HT1080 (cell line): ENCODE measurements at places on chromosomes 12 and 14. TPM values are rescaled to one million over a fixed set of nuclear protein-coding genes. Genes with fewer than 3 reads are reported as not detected.

DNA sequence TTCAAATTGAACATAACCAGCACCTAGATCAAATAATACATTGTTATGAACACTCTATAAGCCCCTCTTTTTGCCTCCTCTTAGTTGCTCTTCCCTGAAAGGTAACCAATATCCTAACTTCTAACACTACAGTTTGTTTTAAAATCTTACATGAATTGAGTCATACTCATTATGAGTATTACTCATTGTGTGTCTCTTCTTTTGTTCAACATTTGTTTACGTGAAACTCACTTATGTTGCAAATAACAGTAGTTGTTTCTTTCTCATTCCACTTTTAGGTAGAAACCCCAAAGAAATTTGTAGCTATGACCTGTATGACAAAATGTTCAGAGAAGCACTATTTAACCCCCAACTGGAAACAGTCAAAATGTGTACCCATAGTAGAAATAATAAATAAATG lies 6.6 kb downstream of the LRRC9 start:
- DNase-seq, result no peak

- DNase-seq, result peak; percentile 34
These were observed 44.8 kb downstream of the RHOJ start for GRCh38 chr14:63249092-63249491.

DNA sequence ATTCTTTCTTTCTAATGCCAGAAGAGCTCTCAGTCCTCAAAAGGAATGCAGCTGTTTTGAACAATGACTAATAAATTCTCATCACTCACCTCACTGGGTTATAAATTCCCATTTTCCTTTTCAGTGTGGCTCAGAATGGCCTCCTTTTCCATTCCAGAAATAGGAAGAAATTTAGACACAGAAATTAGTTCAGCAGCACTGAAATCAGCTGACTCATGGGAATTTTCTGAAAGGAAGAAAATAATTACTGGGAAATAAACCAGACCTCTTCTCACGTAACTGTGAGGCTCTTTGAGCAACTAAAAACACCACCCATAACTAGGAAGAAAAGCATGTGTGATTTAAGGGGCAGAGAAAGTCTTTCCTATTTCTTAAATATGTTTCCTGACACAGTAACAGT lies 23.8 kb downstream of the CD163 start:
- DNase-seq, result no peak

GRCh38 chr12:12810553-12811021 lies 2.6 kb upstream of the DDX47 start:
- DNase-seq, result no peak

- no peak for DNase-seq
These were observed 673.4 kb downstream of the BCL11B start for GRCh38 chr14:98598576-98598975.

The ATP23 gene
- 17.8 and 24.6 TPM in 2 replicates for total RNA-seq

DNA sequence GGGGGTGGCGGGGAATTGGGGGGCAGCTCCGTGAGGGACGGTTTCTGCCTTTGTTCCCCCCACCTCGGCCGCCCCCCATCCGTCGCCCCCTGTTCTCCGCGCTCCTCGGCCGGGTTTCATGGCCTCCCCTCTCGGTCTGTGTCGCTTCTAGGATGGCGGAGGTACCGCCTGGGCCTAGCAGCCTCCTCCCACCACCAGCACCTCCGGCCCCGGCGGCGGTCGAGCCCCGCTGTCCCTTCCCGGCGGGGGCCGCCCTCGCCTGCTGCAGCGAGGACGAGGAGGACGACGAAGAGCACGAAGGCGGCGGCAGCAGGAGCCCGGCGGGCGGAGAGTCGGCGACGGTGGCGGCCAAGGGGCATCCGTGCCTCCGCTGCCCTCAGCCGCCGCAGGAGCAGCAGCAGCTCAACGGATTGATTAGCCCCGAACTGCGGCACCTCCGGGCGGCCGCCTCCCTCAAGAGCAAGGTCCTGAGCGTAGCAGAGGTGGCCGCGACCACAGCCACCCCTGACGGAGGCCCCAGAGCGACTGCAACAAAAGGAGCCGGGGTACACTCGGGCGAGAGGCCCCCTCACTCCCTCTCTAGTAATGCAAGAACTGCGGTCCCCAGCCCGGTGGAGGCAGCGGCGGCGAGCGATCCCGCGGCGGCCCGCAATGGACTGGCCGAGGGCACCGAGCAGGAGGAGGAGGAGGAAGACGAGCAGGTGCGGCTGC lies 575 bp downstream of the NAA30 start:
- peak; percentile 26 for DNase-seq

DNA sequence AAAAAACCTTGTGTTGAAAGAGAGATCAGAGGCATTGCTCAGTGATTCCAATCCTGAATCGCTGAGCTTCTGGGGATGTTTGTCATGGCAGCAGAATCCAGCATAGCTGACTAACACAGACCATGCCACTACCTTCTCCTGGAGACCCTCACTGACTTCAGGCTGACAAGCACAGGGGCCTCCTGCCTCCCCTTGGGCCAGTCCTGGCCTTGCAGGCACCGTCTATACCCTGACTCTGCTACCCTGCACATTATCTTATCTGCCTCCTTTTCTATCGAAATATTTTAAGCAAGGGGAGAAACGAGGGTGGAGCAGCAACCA lies 139.8 kb downstream of the KIF26A start:
- DNase-seq, result no peak

The PROX2 gene
- total RNA-seq, result 0.03 TPM in 1 of 2 replicates, not detected in the other

- DNase-seq, result no peak
These were observed 4.5 kb upstream of the KRT3 start for GRCh38 chr12:52800259-52800917.

The FOXN3 gene
- 13.9 and 15.6 TPM in 2 replicates for total RNA-seq

GRCh38 chr14:93199031-93199430 lies 7.8 kb downstream of the GON7 start:
- no peak for DNase-seq

The OR4K1 gene
- not detected in 2 replicates for total RNA-seq

GRCh38 chr14:70473825-70474224 lies 21.9 kb downstream of the ADAM21 start:
- no peak for DNase-seq

DNA sequence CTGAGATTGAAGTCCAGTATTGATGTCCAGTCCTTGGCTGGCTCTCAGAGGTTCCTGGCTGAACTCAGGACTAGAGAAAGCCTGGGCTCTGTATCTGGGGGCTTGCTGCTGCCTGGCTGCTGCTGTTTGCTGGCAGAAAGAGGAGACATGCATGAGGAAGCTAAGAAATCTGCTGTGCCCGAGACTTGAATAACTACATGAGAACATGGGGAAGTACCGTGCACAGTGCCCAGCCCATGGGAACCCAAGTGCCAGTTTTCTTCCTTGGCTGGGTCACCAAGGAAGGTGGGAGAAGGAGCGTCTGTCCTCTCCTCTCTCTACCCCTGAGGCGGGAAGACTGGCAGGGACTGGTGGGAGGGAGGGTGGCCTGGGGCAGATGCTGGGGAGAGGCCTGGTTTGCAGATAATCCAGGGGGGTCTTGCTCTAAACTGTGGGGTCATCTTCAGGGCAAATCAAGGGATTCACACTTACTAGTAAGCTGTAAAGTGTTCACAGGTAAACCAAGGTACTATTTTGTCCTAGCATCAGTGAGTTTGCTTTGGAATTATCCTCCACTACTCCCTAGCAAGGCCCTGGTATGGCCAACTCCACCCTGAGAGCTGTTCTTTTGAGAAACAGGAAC lies 13.8 kb upstream of the ZFP36L1 start:
- no peak for DNase-seq

The SRGAP1 gene
- total RNA-seq, result 5.5 and 10.9 TPM in 2 replicates

GRCh38 chr14:98176892-98177291 lies 1095.1 kb downstream of the BCL11B start:
- DNase-seq, result no peak

The DDX51 gene
- total RNA-seq, result 10.5 and 11.8 TPM in 2 replicates

The ATN1 gene
- 6.6 and 11.6 TPM in 2 replicates for total RNA-seq

The DNM1L gene
- 57.5 and 65.8 TPM in 2 replicates for total RNA-seq
